Globus pallidus (tissue), 1 donor: ENCODE measurements at places on chromosomes 12 and 14.

GRCh38 chr14:51547260-51547659 lies 104.5 kb upstream of the FRMD6 start:
- DNase-seq = no peak

DNA sequence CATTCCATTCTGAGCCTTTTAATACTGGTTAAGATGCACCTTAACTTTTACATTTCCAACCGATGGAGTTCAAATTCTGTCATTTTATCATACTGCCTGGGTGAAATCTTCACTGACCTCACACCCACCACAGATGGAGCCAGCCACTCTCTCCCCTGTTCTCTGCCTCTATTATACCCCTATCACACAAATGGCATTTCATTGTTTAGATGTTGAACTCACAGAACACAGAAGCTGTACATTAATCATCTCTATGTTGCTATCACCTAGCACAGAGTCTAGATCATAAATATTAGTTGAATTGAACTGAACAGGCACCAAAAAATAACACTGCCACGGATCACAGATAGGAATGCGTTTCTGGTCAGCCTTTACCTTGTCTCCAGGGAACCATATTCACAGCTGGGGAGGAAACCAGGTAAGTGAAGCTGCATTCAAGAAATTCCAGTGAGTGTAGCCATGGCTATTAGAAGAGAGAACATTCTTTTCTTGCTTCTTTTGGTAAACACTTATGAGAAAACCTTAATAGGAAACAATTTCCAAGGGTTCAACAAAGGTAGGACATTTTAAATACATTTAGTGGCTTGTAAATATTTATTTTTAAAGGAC lies 194.9 kb upstream of the RMST start:
- DNase-seq = no peak

DNA sequence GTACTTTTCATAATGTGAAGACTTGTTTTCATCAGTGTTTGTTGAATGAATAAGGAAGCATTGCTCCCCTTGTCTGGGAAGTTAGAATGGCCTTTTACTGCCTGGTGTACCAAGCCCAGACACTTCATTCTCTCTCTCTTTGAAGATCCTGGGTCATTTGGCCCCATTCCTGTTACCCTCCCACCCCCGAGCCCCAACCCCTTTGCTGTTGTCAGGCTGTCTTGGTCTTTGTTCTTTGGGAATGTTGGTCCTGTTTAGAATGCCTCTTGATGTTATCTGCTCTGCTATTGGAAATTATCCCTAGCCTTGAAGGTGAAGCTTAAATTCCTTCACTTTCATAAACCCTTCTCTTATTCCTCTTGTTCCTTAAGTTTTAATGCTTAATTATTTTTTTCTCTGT lies 13.8 kb downstream of the DERA start:
- DNase-seq = no peak

DNA sequence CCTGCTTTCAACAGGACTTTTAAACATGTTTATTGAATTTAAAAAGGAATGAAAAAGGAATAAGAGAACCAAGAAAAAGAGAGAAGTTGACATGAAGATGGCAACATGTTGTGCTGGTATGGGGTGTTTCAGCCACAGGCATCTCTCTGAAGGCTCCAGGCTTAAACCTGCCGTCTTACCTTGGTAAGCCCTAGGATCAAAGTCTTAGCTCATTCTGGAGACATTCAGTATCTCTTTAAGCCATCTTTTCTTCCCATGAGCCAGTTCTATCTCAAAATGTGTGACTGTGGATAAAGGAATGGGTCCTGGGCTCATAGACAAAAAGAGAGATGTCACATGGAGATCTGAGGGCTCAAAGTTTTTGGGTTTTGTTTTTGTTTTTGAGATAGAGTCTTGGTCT lies 1.6 kb upstream of the TFCP2 start:
- DNase-seq = no peak

DNA sequence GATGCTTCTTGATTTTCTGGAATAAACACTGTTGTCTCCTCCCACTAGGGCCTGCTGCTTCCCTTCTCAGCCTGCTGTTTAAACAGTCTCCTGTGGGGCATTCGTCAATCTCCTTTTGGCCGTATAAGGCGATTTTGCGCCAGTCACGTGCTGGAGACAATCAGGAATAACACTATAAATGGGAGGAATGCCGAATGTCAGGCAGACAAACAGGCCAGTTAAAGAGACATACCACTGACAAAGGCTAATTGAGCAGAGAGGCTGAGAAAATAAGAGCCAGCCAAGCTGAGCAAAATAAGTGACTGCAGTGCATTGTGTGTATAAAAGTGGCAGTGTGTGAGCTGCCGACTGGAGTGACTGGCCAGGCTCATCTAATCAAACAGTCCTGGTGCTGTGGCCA lies 23.3 kb downstream of the DMAC2L start:
- peak; percentile 94 for DNase-seq

DNA sequence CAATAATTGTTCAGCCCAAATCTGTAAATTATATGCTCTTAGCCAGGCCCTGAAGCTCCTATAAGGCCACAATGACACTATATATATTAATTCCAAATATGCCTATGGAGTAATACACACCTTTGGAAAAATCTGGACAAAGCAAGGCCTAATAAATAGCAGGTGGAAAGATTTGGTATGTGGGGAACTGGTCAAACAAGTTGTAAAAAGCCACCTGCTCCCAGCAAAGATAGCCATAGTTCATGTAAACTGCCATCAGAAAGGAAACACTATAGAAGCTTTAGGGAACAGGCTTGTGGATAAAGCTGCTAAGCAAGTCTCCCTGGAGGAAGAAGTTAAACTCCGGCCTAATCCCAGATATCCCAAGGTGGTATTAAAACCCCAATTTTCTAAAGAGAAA lies 29.7 kb downstream of the PRMT8 start:
- no peak for DNase-seq
